ENCODE measurements at places on chromosomes 12 and 14. TPM values are rescaled to one million over a fixed set of nuclear protein-coding genes. Genes with fewer than 3 reads are reported as not detected.

STAC3 gene
- 3.8 TPM for total RNA-seq

KRT83 gene
- not detected for total RNA-seq

A2M gene
- total RNA-seq, result 76.7 TPM

CHGA gene
- 3.0 TPM for total RNA-seq

C1QL4 gene
- 0.63 TPM for total RNA-seq

ATF7IP gene
- 204 TPM for total RNA-seq

GCH1 gene
- 3.8 TPM for total RNA-seq

HCAR3 gene
- not detected for total RNA-seq

KCNC2 gene
- not detected for total RNA-seq

DNA sequence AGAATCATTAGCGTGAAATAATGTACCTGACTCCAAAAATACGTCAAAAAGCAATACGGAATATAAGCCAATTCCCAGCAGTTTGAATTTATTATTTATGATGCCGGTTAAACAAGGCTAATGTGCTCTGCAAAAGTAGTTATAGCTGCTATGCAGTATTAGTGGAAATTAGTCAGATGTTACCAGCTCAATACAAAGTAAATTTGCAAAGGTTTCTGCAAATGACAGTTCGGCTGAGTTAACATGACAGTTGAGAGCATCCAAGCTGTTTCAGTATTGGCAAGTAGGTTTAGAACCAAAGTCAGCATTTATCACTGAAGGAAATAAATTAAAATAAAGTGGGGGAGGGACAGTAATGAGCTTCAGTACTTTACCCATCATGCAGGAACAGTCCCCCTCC is 1665.8 kb upstream of the FLRT2 start:
- no peaks in the 10 kb centered on the region for H3K36me3 ChIP-seq
- no peak for DNase-seq

- H3K27ac ChIP-seq, result no peak overlapping the region
- DNase-seq, result no peak
- H3K4me1 ChIP-seq, result peaks cover 23% of the 10 kb centered on the region
- no peaks in the 10 kb centered on the region for H3K27me3 ChIP-seq
- H3K4me3 ChIP-seq, result peak overlapping the region; percentile 47
Observed at GRCh38 chr12:21659383-21659782, 1.7 kb upstream of the LDHB start.

DNA sequence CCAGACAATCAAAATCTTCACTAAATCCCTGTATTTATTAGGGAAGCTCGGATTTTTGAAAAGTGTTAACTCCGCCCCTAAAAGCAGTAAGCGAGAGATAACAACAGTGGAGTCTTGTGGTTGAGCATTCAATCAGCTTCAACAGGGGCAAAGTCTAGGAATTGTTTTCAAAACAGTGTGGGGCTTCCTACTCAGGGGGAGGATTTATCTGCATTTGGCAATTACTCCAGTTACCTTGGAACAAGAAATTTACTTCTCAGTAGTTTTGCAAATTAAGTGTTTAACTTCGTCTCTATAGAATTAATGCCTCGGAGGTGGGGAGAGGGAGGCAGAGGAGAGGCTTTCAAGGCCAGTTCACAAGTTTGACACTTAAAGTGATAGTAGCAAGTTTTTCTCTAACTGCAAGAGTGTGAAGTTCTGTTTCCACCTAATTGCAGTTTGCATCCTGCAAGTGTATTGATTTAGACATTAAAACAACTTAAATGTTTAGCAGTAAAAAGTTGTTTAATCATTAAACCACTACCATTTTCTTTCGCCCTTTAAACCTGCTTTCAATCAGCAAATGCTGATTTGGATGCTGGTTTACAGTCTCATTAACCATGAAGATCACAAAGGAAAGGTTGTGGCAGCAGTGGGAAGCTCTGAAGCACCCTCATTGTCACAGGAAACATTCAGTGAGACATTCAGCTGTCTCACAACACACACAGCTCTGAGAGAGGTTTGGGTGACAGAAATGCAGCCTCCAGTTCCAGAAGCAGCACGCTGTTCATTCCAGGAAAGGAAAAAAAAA is 102.0 kb downstream of the HMGA2 start:
- peak overlapping the region; percentile 10 for H3K4me3 ChIP-seq
- no peaks in the 10 kb centered on the region for H3K27me3 ChIP-seq
- peak overlapping the region; percentile 92 for H3K27ac ChIP-seq
- H3K36me3 ChIP-seq, result peaks cover 20% of the 10 kb centered on the region

- no peak for DNase-seq
- peaks cover 13% of the 10 kb centered on the region for H3K27me3 ChIP-seq
- H3K4me3 ChIP-seq, result no peak overlapping the region
- H3K27ac ChIP-seq, result no peak overlapping the region
- no peaks in the 10 kb centered on the region for H3K36me3 ChIP-seq
- H3K4me1 ChIP-seq, result peaks cover 5% of the 10 kb centered on the region
Observed at GRCh38 chr14:78135450-78135891, 34.7 kb upstream of the NRXN3 start.

DNA sequence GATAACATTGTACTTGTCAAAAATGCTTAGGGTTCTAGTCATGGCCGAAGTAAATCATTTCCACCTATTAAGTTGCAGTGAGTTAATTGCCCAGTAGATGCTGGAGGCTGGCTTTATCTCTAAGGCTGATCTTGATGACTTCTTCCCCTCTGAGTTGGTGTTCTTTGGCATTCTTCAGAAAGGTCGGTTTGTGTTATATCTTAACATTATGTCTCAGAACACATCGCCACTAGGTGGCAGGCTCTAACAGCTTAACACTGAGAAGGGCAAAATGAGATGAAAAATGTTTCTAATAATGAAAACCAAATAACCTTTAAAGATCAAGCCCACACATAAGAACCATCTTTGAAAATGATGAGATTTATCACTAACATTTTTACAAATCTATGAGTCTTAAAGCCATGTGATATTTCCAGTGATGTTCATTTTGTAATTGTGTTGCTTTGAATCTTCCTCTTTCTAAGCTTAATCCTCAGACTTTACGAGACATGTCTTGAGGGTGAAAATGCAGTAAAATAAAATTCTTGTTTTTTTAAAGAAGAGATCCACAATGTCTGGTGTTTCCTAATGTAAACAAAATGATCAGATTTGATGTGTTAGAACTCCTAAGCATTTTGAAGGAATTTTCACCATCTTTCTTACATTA is 28.6 kb downstream of the SUDS3 start:
- H3K4me1 ChIP-seq, result peaks cover 4% of the 10 kb centered on the region
- H3K27me3 ChIP-seq, result no peaks in the 10 kb centered on the region
- peaks cover 10% of the 10 kb centered on the region for H3K36me3 ChIP-seq
- no peak overlapping the region for H3K27ac ChIP-seq
- H3K4me3 ChIP-seq, result no peak overlapping the region

DNA sequence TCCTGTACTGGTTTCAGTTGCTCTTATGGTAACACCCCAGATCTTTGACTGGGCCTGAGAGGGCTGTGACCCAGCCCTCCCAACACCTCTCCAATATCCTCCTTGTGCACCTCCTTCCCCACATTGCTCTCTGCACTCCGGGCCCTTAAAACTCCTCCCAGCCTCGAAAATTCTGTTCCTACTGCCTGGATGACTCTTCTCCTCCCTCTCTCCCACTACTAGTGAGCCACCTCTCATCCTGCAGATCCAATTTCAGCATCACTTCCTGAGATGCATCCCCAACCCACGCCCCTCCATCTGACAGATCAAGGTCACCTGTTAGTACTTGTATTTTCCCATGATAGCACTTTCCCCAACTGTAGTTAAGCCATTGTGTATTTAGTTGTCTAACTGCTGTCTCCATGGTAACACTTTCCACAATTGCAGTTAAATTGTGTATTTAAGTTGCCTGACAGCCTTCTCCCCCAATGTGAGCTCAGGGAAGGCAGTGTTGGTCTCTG is 11.5 kb upstream of the NT5DC3 start:
- no peak for DNase-seq
- peaks cover 33% of the 10 kb centered on the region for H3K4me1 ChIP-seq
- H3K36me3 ChIP-seq, result no peaks in the 10 kb centered on the region
- H3K27me3 ChIP-seq, result no peaks in the 10 kb centered on the region
- peak overlapping the region; percentile 93 for H3K27ac ChIP-seq

GRCh38 chr14:104138718-104139459 is 502 bp downstream of the KIF26A start:
- H3K4me1 ChIP-seq, result peaks cover 16% of the 10 kb centered on the region
- peak overlapping the region; percentile 85 for H3K4me3 ChIP-seq
- H3K27ac ChIP-seq, result no peak overlapping the region

- peaks cover 44% of the 10 kb centered on the region for H3K27me3 ChIP-seq
- H3K27ac ChIP-seq, result peak within 1 kb of the TSS; percentile 2
- no peak for DNase-seq
Observed at GRCh38 chr12:112906712-112907414, at the start of gene OAS1. TSS of gene OAS1 (plus strand) at chr12:112906962. CDS start at chr12:112907040, 78 bp downstream.

- DNase-seq, result no peak
- peaks cover 15% of the 10 kb centered on the region for H3K4me1 ChIP-seq
- peaks cover 94% of the 10 kb centered on the region for H3K27me3 ChIP-seq
- no peaks in the 10 kb centered on the region for H3K36me3 ChIP-seq
- no peak overlapping the region for H3K4me3 ChIP-seq
- no peak overlapping the region for H3K27ac ChIP-seq
Observed at GRCh38 chr14:35956376-35957085, 130.4 kb downstream of the BRMS1L start.

DNA sequence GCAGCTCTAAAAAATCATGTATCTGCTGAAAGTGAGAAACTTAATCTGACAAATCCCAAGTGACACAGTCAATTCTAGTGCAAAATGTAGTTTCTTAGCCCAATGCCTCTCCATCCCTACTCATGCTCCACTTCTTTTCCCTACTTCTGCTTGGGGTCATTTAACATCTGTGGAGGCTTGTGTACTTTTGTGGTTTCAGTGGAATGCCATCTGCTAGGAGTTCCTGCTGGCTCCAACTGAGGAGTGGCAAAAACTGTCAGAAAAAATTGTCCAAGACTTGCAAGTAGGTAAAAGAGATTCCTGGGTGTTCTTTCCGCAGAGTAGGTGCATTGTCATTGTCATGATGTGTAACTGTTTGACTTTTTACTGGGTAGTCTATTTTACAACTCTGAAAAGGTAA is 12.5 kb upstream of the AVPR1A start:
- H3K36me3 ChIP-seq, result no peaks in the 10 kb centered on the region
- no peak overlapping the region for H3K27ac ChIP-seq
- H3K4me3 ChIP-seq, result no peak overlapping the region

DNA sequence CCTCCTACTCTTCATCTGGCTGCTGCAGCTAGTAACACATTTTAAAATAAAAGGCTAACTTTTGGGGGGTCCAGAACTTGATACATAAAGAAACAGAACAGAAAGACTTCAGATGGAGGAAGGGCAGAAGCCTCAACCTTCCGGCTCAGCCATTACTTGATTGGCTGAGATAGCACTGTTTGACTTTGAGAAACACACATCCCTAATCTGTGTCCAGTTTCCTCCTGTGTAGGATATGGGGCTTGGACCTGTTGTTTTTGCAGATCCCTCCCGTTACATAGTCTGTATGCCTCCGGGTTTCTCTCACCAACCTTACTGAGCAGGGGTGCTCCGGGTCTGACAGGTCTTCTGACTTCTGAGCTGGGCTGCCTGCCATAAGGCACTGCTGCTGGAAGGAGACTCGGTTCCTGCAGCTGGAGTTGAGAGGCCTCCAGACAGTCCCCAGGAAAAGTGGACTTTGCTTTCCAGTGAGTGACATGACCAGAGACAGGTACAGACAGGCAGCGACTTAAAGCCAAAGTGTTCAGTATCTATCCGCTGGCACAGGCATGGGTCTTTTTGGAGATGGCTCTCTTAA is 8.3 kb upstream of the ZNF641 start:
- no peaks in the 10 kb centered on the region for H3K36me3 ChIP-seq
- no peaks in the 10 kb centered on the region for H3K27me3 ChIP-seq
- no peak overlapping the region for H3K4me3 ChIP-seq

- peak overlapping the region; percentile 2 for H3K27ac ChIP-seq
- no peak for DNase-seq
- no peaks in the 10 kb centered on the region for H3K36me3 ChIP-seq
Observed at GRCh38 chr14:50954811-50955372, 10.6 kb upstream of the PYGL start.

DNA sequence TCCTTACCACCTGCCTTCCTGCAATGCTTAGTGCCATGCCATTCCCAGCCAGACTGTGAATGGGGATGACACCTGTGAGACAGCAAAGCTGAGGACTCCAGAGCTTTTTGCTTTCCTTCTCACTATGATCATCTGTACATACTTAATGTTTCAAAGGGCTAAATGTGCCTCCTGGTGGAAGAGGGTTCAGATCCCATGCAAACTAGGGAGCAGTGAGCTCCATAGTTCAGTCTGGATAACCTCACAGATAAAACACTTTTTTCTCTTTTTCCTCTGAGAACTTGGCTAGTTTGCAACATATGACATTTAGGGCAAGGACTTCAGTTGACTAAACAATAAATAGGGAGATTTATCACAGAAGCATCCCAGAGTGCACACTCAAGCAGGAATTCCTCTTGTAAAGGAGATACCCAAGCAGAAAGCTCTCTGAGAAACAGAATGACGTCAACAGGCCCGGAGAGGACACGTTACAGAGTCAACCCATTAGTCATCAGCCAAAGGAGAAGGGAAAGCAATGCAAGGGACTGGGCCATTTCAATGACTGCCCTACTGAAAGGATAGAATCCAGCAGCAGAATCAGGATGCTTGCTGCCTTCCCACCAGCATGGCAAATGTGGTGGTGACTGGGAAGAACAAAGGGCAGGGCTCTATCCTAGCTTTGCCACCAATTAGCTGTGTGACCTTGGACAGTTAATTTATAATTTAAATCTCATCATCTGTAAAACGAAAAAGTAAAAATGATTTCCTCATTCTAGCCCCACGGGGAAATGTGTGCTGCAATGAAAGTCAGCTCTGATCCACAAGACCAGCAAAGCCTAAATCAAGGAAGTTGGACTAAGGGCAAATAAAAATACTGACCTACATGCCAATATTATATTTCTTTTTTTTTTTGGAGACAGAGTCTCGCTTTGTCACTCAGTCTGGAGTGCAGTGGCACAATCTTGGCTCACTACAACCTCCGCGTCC is 80.8 kb upstream of the ACTN1 start:
- no peak for DNase-seq
- H3K27ac ChIP-seq, result no peak overlapping the region
- no peak overlapping the region for H3K4me3 ChIP-seq
- peaks cover 9% of the 10 kb centered on the region for H3K4me1 ChIP-seq
- H3K36me3 ChIP-seq, result peaks cover 19% of the 10 kb centered on the region
- no peaks in the 10 kb centered on the region for H3K27me3 ChIP-seq
